ENCODE measurements at places on chromosomes 5 and 9.

- DNase-seq: no peak
These were observed 146.4 kb downstream of the SGCD start for GRCh38 chr5:156473269-156473908.

DNA sequence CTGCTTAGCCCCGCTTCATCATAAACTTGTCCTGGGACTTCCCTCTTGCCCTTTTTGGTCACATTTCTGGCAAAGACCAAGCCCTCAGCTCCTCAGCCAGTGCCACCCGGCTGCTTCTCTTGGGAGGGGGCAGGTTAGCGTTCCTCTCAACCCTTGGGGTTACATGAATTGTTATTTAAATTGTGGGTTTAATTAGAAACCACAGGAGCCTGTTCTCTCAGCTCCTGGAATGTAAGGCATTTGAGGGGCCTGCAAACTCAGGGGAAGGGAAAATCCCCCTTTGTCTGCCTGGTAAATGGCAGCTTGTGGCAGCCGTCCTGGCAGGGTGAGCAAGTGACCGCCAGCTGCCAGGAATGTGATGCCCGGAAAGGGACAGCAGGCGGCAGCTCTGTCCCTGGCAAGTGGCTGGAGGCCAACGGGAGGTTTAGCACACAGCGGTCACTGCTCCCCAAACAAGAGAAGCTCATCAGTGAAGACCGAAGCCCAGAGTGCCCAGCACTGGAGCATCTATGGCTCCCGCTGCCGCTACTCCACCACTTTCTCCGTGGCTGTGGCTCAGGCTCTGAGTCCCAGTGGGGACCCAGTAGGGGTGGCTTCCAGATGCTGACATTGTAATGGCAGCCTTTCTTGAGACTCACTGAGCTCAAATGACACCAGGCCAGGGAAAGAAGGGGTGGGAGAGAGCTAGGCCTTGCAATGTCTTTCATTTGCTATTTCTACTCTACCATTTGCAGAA lies 51.7 kb downstream of the SHB start:
- DNase-seq: no peak

DNA sequence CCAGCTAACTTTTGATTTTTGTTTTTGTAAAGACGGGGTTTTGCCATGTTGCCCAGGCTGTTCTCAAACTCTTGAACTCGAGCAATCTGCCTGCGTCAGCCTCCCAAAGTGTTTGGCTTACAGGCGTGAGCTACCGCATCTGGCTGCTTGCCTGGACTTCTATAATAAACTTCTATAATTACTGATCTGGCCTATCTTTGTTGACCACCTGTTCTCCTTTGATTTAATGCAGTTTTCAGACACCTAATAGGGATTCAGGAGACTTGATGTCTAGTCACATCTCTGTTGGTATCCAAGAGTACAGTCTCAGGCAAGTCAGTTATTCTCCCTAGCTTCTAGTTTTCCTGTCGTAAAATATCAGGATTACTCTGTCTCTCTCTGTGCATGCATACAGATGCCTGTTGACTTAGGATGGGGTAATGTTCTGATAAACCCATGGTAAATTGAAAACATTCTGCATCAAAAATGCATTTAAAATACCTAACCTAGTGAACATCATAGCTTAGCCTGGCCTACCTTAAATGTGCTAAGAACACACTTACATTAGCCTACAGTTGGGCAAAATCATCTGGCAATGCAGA lies 51.5 kb upstream of the NR3C1 start:
- DNase-seq: no peak

- DNase-seq: no peak
These were observed 58.8 kb downstream of the C9orf153 start for GRCh38 chr9:86200599-86201162.

DNA sequence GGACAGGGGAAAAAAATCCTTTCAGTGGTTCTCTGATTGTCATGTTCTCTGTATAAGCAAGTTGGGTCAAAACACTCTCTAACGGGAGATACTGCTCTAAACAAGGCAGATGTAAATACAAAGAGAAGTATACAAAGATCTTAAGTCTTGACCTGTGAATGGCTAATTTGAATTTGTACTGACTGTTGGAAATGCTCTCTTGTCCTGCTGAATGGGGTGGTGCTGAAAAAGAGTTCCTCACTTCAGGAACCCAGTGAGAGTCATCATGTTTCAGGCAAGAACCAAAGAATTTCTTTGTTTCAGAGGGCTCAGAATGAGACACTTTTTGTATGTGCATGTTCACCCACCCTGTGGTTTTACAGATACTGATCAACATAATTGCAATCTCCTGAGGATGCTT lies 461.0 kb downstream of the NR2F1-AS1 start:
- no peak for DNase-seq

DNA sequence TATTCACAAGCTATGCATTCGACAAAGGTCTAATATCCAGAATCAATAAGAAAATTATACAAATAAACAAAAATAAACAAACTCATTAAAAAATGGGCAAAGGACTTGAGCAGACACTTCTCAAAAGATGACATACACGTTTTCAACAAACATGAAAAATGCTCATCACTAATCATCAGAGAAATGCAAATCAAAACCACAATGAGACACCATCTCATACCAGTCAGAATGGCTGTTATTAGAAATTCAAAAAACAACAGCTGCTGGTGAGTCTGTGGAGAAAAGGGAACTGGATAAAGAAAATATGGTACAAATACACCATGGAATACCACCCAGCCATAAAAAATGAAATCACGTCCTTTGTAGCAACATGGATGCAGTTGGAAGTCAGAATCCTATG lies 45.1 kb upstream of the PUM3 start:
- no peak for DNase-seq

GRCh38 chr9:127899128-127899943 lies at the start of gene ST6GALNAC6:
ST6GALNAC6 (minus strand) TSS chr9:127899603; CDS start chr9:127897981, 1,622 bp downstream.
- peak; percentile 69 for DNase-seq

DNA sequence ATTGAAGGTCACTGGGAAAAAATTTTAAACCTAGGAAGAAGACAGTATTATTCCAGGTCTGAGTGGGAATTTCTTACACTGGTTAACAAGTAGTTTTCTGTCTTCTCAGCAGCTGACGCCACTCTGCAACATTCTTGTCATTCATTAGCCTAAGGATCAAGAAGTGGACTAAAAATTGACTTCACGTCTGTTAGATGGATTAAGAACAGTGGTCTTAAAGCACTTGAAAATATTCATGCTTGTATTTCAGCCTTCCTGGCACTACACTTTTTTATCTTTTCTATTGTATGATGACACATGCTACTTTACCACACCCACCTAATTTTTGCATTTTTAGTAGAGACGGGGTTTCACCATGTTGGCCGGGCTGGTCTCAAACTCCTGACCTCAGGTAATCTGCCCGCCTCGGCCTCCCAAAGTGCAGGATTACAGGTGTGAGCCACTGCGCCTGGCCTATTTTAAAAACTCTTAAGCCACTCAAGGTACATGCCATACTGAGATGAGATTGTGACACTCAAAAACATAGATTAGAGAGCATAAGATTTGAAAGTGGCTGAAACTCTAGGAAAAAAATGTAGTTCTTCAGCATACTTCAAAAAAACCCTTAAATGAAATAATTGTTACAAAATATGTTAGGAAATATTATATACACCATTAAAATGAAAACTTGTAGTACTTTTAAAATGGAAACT lies 8.4 kb downstream of the MATR3 start:
- DNase-seq: no peak

DNA sequence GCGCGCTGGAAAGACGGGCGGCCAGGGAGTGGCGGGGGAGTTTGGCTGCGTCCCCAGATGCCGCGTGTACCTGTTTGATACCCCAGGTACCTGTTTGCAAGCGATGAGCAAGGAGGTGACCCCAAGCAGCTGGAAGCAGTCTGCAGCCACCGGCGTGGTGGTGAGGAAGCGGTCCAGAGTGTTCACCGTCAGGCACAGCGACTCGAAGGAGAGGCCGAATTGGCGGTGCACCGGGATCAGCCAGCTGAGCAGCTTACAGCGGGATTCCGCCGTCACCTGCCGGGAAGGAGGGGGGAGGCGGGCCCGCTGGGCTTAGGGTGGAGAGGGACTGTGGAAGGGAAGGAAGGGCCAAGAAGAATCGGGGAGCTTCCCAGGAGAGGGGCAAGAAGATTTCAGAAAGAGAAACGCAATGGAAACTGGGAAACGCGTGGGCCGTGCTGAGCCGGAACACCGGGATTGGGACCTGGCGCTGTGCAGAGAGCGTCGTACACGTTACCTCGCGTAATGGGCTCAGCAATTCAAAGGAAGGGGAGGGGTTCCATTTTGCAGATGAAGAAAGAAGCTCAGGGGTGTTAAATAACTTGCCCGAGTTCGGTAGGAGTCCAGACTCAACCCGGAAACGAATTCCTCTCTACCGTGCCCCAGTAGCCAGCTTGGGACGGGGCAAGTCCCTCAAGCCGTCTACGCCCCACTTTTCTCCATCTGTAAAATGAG lies 980 bp downstream of the CCNO start:
- DNase-seq: no peak

GRCh38 chr5:62375627-62376026 lies 28.1 kb downstream of the DIMT1 start:
- DNase-seq: no peak

DNA sequence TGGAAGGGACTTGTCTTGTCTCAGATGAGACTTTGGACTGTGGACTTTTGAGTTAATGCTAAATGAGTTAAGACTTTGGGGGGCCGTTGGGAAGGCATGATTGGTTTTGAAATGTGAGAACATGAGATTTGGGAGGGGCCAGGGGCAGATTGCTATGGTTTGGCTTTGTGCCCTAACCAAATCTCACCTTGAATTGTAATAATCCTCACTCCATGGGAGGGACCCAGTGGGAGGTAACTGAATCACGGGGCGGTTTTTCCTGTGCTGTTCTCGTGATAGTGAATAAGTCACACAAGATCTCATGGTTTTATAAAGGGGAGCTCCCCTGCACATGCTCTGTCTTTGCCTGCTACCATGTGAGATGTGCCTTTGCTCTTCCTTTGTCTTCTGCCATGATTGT lies 72.1 kb downstream of the RAI14 start:
- DNase-seq: no peak

GRCh38 chr5:136042665-136043121 lies 13.9 kb downstream of the TGFBI start:
- DNase-seq: no peak

DNA sequence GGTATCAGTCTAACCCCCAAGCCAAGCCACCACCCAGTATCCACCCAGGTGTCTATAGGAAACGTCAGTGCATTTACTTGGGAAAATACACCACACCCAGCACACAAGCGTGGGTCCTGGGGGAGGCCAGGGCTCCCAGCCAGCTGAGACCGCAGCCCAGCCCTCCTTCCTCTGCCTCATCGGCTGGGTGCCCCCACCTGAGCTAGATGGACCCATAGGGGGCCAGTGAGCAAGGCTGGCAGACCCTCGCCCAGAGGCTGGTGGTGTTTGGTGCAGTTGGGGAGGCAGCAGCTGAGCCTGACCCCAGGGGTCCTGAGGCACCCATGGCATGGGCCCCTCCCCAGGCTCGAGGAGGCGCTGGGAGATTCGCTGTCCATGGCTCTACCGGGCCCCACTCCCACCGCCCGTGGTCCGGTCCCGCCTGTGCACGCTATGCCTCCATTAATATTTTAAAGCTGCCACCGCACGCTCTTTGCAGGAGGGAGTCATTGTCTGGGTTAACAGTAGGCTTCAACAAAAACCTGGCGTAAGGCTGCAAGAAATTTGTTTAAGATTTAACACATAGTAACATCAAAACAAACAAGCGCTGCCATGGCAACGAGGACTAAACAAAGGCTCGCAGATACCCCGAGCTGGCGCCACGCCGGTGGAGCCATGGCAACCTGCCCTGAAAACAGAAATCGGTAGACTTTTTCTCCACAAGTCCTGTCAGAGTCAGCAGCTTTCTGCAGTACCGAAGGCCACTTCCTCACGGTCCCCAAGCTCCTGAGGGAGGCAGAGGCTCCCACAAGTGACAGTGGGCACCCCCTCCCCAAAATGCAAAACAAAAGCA lies 20.6 kb downstream of the TPPP start:
- peak; percentile 92 for DNase-seq

DNA sequence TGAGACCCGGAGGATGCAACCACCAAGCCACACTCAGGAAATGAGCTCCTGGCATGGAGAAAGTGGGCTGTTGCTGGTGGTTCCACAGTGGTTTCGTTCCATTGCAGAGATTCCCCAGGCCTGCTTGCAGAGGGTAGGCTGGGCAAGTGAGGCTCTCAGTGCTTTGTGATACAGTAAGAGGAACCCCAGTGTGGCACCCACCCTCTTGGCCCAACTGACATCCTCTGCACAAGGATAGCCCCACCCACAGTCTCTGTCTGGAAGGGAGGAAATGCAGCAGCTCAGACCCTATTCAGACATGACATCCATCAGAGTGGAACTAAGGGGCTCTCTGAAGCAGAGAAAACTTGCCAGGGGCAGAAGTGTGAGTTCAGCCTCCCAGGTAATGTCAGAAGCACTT lies 69.6 kb upstream of the FSTL4 start:
- no peak for DNase-seq

- no peak for DNase-seq
These were observed 18.3 kb upstream of the SYNPO start for GRCh38 chr5:150622157-150622556.

DNA sequence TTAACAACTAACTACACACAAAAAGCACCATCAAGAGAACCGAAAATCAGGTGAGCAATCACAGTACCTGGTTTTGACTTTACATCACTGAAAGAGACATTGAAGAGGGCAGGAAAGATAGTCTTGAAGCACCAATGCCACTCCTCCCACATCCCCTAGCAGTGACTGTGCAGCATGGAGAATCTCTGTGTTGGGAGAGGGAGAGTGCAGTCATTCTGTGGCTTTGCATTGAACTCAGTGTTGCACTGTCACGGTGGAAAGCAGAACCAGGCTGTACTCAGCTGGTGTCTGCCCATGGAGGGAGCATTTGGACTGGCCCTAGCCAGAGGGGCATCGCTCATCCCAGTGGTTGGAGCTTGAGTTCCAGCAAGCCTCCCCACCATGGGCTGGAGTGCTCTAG lies 40.4 kb downstream of the C5 start:
- no peak for DNase-seq

GRCh38 chr5:103587185-103587748 lies 24.7 kb upstream of the NUDT12 start:
- peak; percentile 32 for DNase-seq

DNA sequence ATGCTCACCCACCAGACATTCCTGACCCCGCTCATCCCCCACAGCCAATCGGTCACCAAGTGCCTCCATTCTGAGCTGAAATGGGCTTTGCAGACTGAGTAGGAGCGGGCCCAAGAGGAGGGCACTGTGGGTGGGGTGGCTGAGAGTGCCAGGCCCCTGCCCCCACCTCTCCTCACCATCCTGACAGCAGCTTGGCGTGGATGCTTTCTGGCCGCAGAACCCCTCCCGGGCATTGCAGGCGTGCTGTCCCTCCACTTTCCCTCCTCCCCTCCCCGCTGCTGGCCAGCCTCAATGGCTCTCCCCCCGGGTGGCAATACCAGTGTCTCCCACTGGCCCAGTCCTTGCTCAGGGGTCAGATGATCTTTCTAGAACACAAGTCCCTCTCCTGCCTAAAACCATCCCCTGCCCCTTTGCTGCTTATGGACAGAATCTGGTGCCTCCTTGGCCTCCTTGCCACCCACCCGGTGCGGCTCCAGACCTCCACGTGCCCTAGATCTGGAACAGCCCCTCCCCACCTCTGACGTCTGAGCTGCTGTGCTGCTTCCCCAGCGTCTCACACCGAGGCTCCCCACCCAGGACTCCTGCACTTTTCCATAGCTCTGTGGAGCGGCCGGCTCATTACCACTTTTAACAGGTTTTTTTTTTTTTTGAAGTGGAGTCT lies 6.1 kb downstream of the FLT4 start:
- no peak for DNase-seq
